Naive thymus-derived CD4-positive, alpha-beta T cell (primary cell): ENCODE measurements at places on chromosomes 1 and 21. TPM values are rescaled to one million over a fixed set of nuclear protein-coding genes. Genes with fewer than 3 reads are reported as not detected.

The PEA15 gene
- 11.5 TPM for total RNA-seq

The GLIS1 gene
- not detected for total RNA-seq

The BRDT gene
- total RNA-seq = not detected in 2 replicates

The HTR1D gene
- total RNA-seq = not detected

The AKR7A3 gene
- 1.0 TPM for total RNA-seq

The C1orf50 gene
- total RNA-seq = 18.1 TPM

The FABP3 gene
- total RNA-seq = not detected in 2 replicates

The MINDY1 gene
- total RNA-seq = 25.3 TPM

The PYCR2 gene
- total RNA-seq = 61.7 TPM

The LCK gene
- 443 and 469 TPM in 2 replicates for total RNA-seq

The AXDND1 gene
- 0.41 TPM in 1 of 2 replicates, not detected in the other for total RNA-seq

The CFHR4 gene
- not detected for total RNA-seq

The BCAR3 gene
- 0.85 TPM for total RNA-seq

The LMOD1 gene
- total RNA-seq = not detected

The DARS2 gene
- total RNA-seq = 13.9 TPM

The PWP2 gene
- 23.0 TPM for total RNA-seq

The VWA5B1 gene
- 0.08 TPM for total RNA-seq

The PHTF1 gene
- total RNA-seq = 2.5 TPM

The CADM3 gene
- total RNA-seq = not detected

The LAMB3 gene
- total RNA-seq = 5.7 TPM

The KIF26B gene
- total RNA-seq = 0.24 TPM

The APCS gene
- total RNA-seq = not detected

The GJA4 gene
- total RNA-seq = not detected

The SPATA1 gene
- total RNA-seq = 1.9 TPM

The ERICH3 gene
- not detected for total RNA-seq

The ETV3L gene
- not detected for total RNA-seq

The ALX3 gene
- total RNA-seq = not detected in 2 replicates

The ITLN2 gene
- not detected for total RNA-seq

The SPRR5 gene
- total RNA-seq = not detected

The CFHR3 gene
- total RNA-seq = not detected

The S100A8 gene
- total RNA-seq = 2.6 TPM

The LORICRIN gene
- total RNA-seq = not detected in 2 replicates

The UTS2 gene
- total RNA-seq = not detected

The C8B gene
- not detected for total RNA-seq

The TSPAN1 gene
- not detected for total RNA-seq

The PALMD gene
- total RNA-seq = not detected

The S100A11 gene
- 28.6 TPM for total RNA-seq

The SYPL2 gene
- not detected for total RNA-seq

The HDGF gene
- 224 and 230 TPM in 2 replicates for total RNA-seq

The MTARC2 gene
- total RNA-seq = not detected

The RPE65 gene
- total RNA-seq = not detected
